ENCODE measurements at places on chromosomes 3 and 15.

- DNase-seq = no peak
Measured at GRCh38 chr15:87682527-87682926, 574.0 kb downstream of the NTRK3 start.

DNA sequence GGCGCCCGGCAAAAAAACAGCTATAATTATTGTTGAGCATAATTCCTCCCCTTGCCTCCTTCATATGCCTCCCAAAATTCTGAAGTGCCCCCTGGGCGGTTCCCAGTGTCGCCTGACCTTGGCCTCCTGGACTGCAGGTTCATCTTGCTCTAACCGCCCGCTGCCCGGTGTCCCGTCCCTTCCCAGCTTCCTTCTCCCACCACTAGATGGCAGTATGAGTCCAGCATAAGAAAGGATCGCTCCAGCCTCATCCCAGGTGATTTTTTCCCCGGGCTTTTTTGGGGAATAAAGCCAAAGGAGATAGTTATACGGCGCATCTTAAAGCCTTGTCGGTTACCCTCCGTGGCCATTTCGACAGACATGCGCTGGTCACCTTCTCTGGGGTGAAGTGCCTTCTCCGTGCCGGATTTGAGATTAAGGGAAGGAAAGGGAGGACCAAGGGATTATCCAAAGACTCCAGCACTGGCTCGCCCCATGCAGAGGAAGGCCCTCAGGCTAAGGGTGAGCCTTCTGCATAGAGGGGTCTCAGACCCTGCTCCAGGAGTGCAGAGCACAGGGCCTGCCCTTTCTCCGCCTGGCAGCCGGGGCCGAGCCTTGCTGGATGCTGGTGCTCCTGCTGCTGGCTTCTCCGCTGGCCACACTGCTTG is 45.8 kb upstream of the TRA2B start:
- DNase-seq = peak; percentile 27

- no peak for DNase-seq
Measured at GRCh38 chr15:91572110-91572509, 281.4 kb upstream of the SLCO3A1 start.

- DNase-seq = no peak
Measured at GRCh38 chr3:174168538-174169254, 690.4 kb upstream of the NAALADL2 start.

- no peak for DNase-seq
Measured at GRCh38 chr15:26372706-26373105, 400.2 kb downstream of the GABRB3 start.

DNA sequence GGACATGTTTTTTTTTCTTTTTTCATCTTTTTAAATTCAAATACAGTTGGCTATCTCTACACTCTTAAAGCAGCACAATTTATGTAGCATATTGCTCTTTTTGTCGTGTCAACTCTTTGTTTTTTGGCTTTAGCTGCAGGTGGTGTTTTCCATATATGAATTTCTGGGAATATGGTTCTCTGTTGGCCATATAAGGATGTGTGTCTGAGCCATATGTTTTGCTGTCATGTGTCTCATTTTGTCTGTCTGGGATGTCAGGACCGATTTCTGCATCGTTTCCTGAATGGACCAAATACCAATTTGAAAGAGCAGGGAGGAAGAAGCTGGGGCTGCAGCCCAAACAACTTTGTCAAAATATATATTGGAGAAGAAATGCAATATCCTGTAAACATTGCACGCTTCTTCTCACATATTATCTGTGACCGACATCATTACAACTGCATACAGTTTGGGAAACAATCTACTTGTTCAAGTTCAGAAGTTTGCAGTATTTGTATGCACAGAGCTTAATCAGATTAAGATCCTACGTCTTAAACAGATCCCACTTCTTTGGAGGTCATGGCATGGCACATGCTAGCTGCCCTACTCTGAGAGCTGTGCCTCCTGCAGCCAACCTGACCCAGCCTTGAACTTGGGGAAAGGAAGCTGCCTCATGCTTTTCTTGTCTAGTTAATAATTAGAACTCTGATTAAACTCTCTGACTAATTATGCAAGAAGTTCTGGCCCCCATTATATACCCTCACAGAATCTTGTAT is 4.0 kb upstream of the SATB1 start:
- DNase-seq = no peak

DNA sequence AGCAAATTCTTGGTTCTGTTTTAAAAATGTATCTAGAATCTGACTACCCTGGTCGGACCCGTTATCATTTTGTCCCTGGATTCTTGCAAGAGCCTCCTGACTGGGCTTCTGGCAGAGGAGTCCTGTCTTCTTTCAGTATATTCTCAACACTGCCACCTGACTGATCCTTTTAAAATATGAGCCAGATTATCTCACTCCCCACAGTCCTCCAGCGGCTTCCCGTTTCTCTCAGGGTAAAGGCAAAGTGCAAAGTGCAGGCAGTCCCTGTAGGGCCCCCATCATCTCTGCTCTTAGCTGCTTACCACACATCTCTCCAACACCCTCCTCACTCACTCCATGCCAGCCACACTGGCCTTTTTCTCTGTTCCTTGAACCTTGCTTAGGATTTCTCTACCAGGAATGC is 28.4 kb downstream of the CRTC3 start:
- DNase-seq = no peak

GRCh38 chr15:66132251-66132816 is 121.2 kb downstream of the MEGF11 start:
- DNase-seq = no peak

DNA sequence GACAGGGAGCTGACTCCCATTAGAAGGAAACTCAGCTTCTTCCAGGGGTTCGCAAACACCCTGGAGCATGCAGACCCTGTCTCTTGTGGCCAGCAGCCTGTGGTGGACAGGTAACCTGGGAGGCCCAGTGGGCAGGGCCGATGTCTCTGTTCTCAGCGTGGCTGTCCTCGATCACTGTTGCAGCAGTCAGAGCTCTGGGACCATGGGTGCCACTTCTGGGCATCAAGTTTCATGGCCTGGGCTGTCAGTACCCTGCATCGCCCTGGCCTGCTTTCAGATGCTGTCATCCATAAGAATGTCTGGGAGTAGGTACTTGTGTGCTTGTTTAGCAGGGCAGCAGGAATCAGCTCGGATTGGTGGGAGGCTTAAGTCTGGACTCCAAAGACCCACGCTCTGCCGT is 54.4 kb downstream of the SLC6A6 start:
- DNase-seq = no peak

DNA sequence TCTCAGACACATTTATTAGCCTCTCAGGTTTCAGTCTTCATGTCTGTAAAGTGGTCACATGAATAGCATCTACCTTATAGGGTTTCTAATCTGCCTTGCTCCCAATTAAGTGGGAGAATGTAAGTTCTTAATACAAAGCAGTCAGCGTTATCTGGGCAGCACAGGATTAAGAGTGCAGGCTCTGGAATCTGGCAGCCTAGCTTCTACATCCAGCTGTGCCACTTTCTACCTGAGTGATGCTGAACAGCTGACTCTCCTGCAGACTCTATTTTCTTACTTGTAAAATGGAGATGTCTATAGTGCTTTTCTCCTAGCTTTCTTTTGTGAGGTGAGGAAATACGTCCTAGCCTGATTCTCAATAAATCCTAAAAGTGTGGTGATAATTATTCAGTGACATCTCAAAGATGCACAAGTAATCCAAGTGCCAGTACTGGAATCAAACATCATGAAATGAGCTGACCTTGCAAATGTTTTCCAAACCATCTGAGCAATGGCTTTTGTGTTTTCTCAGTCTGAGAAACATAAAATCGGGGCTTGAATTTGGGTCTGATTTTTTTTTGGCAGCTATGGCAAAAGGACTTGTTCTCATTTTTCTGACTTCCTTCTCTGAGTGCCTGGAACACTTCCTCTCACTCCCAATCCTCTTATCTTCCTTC is 232.2 kb upstream of the FEZF2 start:
- no peak for DNase-seq

DNA sequence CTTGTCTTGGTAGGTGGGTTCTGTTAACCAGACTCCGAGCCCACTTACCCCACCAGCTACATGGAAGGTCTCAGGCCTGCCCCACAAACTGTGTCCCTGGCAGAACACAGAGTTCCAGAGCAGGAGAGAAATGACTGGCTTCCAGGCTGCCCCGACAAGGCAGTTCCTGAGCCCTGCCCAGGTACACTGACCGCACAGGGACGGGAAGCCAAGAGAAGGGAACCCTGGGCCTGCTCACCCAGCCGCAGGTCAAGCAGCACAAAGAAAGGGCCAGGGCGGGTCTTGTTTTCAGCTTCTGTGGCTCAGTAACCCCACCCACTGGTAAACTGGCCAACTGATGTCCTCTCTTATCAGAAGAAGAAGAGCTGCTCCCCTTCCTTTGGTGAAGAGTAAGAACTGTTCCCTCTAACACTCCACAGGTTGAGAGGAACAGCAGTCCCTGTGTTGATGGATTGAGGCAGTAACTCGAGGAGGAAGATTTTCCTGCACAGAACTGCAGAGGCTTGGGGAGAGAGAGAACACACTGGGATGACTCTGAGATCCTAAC is 68.4 kb downstream of the CRTC3 start:
- DNase-seq = no peak

- DNase-seq = no peak
Measured at GRCh38 chr15:52622791-52623190, 54.0 kb upstream of the ARPP19 start.
